Endothelial cell (in vitro differentiated cells): ENCODE measurements at places on chromosomes 12 and 14.

DNA sequence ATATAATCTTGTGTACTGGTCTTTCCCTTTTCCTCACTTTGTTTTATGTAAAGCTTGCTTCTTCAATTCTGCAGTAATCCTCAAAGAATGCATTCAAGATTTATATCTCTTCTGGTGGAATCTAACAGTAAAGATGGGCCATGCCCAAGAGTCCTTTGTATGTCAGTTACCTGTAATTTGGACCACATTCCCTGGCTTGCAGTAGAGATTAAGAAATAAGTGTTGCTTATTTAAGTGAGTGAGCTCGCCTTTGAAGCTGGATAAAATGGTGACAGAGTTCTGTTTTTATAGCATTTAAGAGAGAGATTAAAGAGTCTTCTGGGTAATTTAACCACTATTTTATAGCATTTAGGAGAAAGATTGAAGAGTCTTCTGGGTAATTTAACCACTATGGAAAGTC lies 262.1 kb upstream of the ATP2B1 start:
- no peak for DNase-seq

- no peak for DNase-seq
These were observed 26.6 kb downstream of the FBXO34 start for GRCh38 chr14:55297611-55298499.

- no peak for DNase-seq
These were observed 16.3 kb upstream of the TBC1D30 start for GRCh38 chr12:64808110-64808509.

- DNase-seq, result no peak
These were observed 4.3 kb downstream of the TMEM106C start for GRCh38 chr12:47967461-47968321.

DNA sequence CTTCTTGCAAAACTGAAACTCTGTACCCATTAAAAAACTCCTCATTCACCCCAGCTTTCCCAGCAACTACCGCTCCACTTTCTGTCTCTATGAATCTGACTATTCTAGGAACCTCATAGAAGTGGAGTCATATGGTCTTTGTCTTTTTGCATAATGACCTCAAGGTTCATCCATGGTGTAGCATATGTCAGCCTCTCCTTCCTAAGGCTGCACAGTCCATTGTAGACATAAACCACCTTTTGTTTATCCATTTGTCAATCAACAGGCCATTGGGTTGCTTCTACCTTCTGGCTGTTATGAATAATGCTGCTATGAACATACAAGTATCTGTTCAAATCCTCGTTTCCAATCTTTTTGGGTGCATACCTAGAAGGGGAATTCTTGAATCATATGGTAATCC lies 21.1 kb downstream of the NT5DC3 start:
- DNase-seq, result no peak

DNA sequence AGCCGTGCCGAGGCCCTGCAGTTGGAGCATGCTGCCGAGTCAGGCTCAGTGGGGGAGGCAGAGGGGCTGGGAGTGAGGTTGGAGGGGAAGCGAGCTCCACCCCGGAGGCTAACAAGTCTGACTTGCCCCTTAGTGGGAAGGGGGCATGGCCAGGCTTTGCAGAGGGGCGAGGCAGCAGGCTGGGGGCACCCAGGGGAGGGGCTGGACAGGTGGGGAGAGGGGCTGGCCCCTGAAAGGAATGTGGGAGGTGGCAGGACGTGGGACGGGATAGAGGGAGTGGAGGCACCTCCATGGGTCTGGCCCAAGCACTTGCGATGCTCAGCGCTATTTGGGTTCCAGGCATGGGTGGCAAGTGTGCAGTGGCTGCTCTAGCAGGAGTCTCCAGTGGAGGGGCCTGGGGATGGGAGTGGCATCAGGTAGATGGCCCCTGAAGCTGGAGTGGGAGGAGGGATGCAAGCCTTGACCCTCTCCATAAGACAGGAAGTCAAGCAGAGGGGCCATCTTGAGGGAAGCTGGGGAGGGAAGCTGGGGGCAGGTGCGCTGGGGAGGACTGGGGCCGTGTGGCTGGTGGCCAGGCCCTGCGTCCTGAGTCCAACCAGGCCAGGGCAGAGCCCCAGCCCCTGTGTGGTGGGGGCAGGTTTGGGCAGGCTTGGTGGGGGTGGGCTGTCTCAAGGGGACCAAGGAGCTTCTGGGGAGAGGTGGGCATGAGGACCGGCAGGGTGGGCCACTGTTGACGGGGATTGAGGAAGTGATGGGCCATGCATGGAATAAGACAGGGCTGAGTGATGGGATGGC lies 2.6 kb downstream of the TRMT61A start:
- no peak for DNase-seq

- no peak for DNase-seq
These were observed 583.7 kb upstream of the LRFN5 start for GRCh38 chr14:41022932-41023331.
